Bone marrow (tissue), 2 donors: ENCODE measurements at places on chromosomes 5 and 9.

DNA sequence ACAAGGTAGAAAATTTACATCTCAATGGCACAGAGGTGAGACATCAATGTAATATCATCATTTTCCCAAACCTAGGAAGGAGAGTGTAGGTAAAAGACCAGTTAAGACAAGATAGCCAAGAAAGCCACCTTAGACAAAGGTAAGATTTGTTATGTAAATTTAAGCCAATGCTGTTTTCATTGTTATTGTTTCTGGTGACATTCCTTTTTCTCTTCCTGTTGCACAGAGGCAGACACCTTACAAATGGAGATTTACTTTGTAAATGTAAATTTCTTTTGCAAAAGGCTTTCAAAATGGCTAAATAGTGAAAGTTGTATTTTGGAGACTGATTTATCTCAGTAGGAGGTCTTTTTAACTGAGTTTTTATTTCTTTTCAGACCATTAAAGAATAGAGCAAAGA, 159.1 kb downstream of the YIPF5 start:
- DNase-seq = no peak

DNA sequence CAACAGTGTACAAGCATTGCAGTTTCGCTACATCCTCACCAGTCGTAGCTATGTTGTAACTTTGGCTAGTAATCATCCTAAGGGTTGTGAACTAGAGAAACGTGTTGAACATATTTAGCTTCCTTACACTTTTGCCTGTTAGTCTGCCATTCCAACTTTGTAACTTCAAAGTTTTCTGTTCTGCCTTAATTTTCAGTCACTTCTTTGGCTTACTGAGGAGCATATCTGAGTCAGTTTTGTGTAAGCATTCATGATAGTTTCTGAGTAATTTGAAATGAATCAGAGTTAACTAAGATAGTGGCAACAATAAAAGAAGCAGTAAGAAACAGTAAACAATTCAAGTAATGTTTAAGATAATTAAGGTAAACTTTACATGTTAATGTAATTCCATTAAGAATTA, 58.9 kb upstream of the MCCC2 start:
- DNase-seq = no peak

- no peak for DNase-seq
These were observed 283.7 kb downstream of the TLR4 start for GRCh38 chr9:117987945-117988344.

DNA sequence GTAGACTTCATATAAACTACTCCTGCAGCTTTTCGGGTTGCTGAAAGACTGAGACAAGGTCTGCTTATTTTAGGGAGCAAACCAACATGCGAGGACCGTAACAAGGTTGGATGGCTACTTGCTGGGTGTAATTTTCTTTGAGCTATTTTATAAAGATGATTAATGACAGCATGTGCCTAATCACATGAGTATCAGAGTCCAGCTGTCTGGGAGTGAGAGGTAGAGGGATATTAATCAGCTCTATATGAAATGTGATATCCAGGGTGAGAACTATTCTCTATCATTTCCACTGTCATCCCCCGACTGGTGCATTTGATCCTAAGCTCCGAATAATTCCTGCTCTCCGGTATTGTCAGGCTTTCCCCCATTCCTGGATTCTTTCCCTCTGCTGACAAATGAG, 193.8 kb upstream of the HMHB1 start:
- DNase-seq = no peak

DNA sequence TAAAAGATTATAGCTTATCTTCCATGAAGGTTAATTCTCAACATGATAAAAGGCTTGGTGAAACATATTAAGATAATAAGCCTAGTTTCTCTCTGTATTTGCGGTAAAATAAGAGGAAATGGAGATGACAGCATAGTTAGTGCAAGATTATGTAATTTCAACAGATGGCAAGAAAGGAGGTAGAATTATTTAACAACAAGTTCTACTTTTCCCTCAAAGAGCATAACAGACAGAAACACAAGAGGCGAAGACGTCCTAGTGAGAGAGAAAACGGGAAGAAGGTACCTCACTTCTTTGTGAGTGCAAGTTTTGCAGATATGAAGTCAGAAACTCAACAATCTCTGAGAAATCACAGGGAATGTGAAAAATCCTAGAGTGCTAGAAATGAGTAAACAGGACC, 144.8 kb upstream of the ADCY2 start:
- DNase-seq = no peak

DNA sequence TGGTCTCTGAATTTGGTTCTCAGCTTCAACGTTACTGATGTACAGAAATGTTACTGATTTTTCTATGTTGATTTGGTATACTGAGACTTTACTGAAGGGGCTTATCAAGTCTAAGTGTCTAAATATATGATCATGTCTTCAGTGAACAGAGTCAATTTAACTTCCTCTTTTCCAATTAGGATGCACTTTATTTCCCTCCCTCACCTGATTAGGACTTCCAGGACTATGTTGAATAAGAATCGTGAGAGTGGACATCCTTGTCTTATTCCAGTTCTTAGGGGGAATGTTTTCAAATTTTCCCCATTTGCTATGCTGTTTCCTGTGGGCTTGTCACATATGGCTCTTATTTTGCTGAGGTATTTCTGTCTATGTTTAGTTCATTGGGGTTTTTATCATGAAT, 349.5 kb downstream of the PRR16 start:
- DNase-seq = no peak

GRCh38 chr5:24712947-24713346, 68.2 kb upstream of the CDH10 start:
- DNase-seq = no peak

GRCh38 chr5:149700347-149700746, 29.8 kb upstream of the PPARGC1B start:
- DNase-seq = no peak

DNA sequence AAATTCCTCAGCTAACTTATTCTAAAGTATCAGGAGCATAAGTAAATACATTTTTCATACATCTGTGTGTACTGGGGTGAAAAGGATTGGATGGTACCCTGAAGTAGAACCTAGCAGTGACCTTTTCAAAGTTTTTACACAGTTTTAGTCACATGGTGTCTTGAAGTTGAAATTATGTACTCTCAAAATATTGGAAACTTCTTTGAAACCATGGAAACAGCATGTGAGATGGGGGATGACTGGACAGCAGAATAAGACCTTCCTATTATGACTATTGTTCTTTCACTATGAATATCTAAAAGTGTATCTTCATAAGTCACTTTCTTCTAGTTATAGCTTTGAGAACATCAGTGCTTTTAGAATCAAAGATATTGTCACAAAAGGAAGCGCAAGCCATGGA, 301.5 kb upstream of the ELAVL2 start:
- no peak for DNase-seq

GRCh38 chr9:135887021-135887507, 20.3 kb downstream of the CAMSAP1 start:
- peak; percentile 36 for DNase-seq

DNA sequence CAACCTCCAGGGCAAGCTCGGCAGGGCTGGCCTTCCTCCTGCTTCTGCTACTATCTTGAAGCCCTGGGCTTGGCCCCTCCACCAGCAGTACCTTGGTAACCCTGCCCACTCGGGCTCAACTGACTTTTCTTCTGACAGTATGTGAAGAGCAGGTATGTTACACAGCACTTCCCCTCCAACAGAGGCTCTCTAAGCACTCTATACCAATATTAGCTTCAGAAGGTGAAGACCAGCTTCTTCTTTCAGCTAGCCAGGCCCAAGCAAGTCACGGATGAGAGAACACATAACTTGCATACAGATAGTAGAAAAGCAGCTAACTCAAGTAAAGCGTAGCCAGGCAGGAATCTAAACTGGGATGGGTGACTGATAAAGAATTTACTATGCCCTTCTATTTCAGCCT, 64.3 kb downstream of the FEM1C start:
- no peak for DNase-seq

DNA sequence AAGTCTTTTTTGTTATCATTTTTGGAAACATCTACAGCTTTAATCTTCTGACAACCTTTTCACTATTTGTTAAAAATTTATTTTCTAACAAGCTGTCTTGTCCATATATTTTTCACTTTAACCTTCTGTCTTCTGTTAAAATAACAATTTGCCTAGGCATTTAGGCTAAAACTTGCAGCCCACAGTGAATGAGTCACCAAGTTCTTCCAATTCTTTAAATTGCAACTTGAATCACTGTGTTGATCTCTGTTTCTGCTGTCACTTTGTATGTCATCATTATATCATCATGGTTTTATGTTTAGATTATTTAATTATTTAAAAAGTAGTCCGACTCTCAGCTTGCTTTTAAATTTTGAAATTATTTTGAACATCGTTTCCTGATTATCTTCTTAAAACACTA, 473.8 kb upstream of the PTPRD start:
- DNase-seq = no peak

GRCh38 chr5:142441616-142442015, 116.8 kb upstream of the SPRY4 start:
- no peak for DNase-seq

DNA sequence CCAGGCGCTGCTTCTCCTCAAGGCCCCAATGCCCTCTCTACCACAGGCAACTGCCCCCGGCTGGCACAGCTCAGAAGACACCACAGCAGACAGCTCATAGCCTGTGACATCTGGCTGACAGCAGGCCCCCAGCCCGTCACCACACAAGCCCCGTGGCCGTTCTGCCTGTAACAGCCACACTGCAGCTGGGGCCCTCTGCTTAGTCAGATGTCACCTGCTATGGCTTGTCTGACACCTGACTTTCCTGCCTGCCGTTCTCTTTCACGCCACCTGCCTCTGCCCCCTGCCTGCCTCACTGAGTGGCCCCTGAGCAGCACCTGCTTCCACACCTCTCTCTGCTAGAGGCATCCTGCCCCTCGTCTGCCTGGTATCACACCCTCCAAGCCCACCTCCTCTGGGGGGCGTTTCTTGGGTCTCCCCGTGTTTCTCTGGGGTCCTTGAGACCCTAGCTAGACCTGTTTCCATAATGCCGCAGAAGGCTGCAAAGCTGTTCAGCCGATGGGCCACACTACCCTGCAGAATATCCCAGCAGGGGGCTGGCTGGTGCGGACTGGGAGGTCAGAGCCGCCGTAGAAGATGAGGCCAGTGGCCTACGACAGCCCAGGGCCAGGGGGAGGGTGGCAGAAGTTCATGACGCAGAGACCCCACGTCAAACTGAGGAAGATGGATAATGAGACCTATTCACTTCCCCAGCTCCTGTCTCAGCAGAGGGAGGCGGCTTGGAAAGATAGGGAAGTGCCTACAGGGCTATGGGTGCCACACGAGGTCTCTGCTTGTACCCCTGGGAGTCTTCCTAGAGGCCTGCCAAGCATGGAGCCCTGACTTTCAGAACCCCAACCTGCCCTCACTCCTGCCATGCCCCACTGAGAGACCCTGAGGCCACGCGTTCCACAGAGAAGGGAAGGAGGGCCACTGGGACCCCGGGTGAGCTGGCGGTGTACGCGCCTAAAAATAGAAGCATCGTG, 95.1 kb downstream of the ZNF354C start:
- no peak for DNase-seq

DNA sequence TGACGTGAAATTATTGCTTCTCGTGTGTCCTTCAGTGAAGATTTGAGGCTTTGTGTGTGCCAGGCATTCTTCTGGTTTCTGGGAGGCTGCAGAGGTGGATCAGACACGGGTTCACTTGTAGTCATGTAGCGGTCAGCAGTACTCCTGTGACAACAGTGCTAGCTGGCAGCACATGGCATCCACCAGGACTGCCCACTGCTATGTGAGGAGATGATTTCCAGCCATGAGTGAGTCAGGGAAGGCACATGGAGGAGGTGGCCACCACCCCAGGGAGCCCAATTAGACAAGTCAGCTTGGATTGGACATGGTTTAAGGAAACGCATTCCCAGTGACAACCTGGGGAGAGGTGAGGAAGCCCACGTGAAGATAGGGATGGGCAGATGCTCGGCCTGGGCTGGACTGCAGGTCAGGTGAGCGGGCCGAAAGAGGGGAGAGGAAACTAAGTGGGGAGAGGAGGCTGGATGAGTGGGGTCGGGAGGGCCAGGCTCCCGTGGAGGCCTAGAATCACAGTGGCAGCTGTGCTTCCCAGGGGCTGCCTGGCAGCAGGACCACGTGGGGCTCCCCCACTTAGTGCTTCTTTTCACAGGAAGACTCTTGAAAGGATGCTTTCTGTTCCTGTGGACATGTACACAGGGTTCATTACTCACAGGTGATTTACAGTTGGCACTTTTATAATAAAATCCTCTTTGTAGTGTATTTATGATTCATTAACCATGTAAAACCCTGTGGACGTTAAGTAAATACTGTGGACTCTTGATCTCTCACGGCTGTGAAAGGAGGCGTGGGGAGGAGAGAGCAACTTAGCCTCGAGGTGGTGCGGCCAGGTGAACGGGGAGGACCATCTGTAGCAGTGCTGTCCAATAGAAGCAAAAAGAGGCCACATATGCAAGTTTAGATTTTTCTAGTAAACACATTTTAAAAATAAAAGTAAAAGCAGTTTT, 80.0 kb upstream of the OTULINL start:
- no peak for DNase-seq

GRCh38 chr5:164153469-164154172, 648.2 kb downstream of the MAT2B start:
- DNase-seq = no peak

- DNase-seq = no peak
These were observed 500 bp upstream of the CREBRF start for GRCh38 chr5:173055722-173055982.
